Dermis microvascular lymphatic vessel endothelial cell (primary cell): ENCODE measurements at places on chromosomes 4 and X.
A peak's percentile ranks its signal among the peaks of the same experiment; 100 is the strongest.

GRCh38 chr4:57078685-57079521 is 31.3 kb downstream of the IGFBP7 start:
- DNase-seq, result peak; percentile 81

DNA sequence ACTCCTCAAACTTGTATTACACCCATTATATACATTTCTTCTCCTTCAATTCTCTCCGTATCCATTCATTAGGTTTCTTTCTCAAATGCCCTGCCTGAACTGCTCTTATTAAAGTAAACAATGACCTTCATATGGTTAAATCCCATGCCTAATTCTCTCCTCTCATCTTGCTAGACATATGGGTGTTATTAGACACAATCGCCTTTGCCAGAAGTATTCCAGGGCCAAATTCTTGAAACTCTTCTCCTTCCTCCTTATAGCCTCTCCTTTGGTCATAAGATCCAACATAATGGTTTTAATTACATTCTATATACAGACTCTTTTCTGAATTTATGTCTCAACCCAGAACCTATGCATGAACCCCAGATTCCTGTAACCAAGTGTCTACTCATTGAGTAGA is 4.8 kb downstream of the ANXA10 start:
- DNase-seq, result no peak

DNA sequence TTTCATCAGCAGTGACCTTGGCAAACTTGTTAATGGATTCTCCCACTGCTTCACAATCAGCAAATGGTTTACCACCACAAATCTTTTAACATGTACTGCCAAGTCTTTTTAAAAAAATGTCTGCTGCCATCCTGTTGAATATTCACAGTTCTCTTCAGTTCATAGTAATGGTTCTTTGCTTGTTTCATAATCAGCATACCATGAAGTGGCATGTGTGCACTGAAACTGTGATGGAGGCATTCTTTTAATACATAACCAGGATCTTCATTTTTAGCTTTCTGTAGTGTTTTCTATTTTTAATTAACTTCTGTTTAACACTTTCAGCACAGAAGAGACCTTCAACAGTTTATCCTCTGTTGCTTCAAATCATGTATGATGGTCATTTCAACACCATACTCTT is 230.1 kb upstream of the ARSJ start:
- no peak for DNase-seq

- DNase-seq, result peak; percentile 3
Observed at GRCh38 chrX:38368774-38369173, 16.4 kb downstream of the OTC start.

- DNase-seq, result no peak
Observed at GRCh38 chr4:113312529-113312928, 263.1 kb downstream of the ANK2 start.

DNA sequence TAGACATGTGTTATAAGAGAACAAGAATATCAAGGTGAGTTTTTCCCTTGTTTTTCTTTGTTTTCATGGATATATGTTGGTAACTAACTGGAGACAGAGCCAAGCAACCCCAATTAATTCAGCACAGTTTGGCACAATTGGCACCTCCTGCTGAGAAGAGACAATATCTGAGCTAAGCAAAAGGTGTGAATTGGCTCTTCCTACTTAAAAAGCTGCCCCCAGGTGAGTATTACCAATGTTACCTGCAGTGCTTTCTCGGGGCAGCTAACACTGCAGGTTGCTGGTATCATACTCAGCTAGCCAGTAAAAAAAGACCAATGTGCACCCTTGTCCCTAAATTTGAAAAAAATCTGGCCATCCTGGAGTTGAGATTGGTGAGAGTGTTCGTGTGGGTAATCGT is 871.2 kb upstream of the TENM3 start:
- DNase-seq, result no peak

GRCh38 chrX:47706575-47706974 is 47.6 kb upstream of the UXT start:
- no peak for DNase-seq

- DNase-seq, result no peak
Observed at GRCh38 chr4:7582313-7583097, 147.8 kb upstream of the PSAPL1 start.

DNA sequence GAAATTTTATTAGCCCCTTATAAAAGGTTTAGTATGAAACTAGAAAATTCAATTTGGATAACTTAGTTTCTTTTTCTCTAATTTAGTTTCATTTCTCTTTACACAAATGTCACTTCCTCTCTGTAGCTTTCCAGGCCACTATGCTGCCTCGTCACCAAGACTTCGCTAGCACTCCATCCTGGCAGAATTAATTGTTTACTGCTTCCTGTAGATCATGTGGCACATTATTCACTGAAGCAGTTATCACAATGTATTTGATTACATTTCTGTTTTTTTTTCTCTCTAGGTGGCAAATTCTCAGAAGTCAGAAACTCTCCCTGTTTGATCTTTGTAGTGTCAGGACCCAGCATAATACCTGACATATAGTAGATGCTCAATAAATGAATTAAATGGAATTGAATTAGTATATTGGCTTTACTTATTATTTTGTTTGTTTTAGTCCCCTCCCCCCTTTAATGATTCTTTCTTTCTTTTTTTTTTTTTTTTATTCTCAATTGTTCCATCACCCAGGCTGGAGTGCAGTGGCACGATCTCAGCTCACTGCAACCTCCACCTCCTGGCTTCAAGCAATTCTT is 9.3 kb upstream of the SAT1 start:
- DNase-seq, result peak; percentile 83

DNA sequence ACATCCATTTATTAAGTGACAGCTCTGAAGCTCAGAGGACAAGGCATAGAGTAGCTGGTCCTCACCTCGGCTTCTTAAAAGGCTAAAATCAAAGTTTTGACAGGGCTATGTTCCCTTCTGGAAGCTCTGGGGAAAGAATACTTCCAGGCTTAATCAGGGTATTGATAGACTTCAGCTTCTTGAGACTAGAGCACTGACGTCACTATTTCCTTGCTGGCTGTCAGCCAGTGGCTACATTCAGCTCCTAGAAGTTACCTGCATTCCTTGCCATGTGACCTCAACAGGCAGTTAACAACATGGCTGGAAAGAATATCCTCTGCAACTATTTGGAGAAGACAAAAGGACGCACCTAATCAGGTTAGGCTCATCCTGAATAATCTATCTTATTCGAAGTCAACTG is 1144.8 kb downstream of the ADGRL3 start:
- no peak for DNase-seq

- no peak for DNase-seq
Observed at GRCh38 chr4:151292038-151292437, 15.1 kb downstream of the PRSS48 start.

DNA sequence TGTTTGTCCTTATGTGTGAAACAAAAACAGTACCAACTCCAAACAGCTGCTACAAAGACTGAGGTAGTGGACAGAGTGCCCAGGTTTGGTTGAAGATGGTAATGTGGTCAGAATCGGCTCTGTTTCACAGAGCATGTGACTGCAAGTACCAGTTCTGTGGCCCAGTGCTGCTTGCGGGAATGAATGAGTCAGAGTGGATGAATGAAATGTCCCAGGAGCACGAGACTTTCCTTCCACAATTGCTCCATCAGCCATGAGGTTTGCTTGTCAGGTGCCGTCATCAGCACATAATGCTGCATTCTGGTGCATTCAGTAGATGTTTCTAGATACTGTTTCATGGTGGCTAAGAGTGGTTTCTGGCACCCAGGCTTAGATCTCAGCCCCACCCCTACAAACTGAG is 84.2 kb downstream of the GPR143 start:
- DNase-seq, result no peak

- DNase-seq, result no peak
Observed at GRCh38 chrX:147072747-147073146, 258.2 kb upstream of the CXorf51A start.

GRCh38 chrX:318068-318738 is 393 bp downstream of the GTPBP6 start:
- peak; percentile 97 for DNase-seq

DNA sequence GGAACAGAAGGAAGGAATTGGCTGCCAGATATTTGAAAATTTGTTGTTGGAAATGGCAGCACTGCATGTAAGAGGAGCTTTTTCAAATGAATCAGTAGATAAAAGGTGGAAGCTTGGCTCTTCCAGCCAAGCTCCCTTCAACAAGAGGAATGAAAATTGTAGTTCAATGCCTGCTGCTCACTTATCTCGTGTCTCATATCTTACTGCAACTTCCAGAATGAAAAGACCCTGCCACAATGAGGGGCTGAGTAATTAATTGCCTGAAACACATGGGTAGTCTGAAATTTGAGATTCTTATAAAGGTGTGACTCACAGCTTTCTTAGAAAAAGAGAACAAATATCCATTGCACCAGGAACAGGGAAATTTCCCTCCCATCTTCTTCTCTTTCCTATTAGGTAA is 53.0 kb downstream of the HAND2 start:
- no peak for DNase-seq

DNA sequence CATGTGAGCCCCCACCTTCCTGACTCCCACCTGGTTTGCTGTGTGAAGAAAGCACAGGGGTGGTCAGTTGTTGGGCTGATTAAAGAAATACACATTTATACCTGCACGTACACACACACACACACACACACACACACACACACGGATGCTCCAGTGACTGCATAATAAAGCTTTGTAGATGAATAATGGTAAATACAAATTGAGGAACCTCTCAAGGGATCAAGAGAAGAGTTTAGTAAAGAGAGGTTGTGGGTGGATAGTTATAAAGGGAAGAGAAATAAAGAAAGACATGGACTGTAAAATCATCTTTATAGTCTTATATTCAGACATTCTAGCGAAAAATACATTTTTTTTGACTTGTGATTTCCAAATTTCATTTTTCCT is 144.1 kb downstream of the MGST2 start:
- DNase-seq, result no peak

DNA sequence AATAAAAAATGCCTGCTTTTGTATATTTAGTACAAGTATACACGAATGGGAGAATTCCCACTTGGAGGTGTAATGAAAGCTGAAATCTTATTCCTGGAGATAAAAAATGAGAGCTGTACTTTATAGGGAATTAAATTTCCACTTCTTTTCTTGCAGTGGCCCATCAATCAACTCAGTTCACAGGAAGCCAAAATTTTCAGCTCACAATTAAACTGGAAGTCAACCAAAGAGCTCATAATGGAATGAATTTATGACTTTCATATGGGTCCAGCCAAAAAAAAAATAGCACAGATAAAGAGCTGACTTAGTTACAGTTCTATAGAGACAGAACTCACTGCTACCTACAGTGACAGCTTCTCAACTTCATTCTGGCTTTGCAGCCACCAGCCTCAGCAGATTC is 115.2 kb upstream of the TBC1D9 start:
- no peak for DNase-seq

GRCh38 chrX:136892412-136892811 is 11.9 kb upstream of the RBMX start:
- no peak for DNase-seq

DNA sequence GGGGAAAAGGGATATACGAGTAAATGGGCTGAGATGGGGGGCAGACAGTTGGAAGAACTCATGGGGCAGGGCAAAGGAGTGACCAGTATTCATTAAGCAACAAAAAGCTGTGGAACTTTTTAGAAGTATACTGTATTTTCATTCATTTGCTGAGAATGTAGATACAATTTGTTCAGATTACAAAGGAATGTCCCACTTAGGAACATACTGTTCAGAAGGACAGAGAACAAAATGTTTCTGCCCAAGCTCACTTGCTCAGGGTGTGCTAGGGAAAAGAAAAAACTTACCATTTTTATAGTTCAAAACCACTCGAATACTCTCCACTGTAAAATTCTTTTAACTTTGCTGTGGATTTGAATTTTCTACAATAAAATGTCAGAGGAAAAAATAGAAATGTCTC is 135.2 kb upstream of the AFF2 start:
- DNase-seq, result no peak

DNA sequence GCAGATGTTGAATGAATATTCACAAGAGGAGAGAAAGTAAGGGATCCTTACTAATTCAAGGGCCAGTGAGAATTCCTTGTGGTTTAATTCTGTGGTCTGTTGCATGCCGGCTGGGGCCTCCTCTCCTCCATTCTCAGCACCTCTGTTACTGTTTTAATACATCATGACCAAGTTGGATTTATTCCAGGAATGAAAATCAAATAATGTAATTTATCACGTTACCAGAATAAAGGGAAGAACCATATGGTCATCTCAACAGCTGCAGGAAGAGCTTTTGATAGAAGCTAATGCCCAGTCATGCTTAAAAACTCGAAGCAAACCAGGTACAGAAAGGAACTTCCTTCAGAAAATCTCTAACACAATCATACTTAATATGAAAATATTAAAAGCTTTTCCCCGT is 54.1 kb downstream of the GRK4 start:
- no peak for DNase-seq

GRCh38 chr4:663438-664428 is 10.3 kb downstream of the ATP5ME start:
- DNase-seq, result no peak

DNA sequence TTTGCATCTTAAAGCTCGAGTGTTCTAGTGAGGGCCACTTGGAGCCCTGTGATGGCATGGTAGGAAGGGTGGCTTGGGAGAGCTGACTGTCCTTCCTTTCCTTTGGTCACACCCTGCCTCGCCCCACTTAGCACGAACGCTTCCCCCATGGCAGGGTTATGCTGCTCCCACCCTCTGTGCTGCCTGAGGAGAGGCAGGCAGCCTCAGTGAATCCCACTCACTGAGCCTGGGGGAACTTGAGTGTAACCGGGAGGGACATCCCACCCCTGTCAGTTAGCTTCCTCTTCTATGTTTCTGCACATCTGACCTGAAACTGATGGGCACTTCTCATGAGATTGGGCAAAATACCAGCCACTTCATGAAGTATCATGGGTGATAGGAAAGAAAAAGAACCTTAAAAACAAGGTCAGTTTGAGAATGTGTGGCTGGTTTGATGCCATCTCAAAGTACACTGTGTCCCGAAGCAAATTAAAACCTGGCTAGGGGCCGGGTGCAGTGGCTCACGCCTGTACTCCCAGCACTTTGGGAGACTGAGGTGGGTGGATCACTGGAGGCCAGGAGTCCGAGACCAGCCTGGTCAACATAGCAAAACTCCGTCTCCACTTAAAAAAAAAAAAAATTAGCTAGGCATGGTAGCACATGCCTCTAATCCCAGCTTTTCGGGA is 10.1 kb downstream of the TKTL1 start:
- no peak for DNase-seq

- no peak for DNase-seq
Observed at GRCh38 chrX:120358737-120359456, 3.0 kb upstream of the ATP1B4 start.
